ENCODE measurements at places on chromosomes 13 and 19. TPM values are rescaled to one million over a fixed set of nuclear protein-coding genes. Genes with fewer than 3 reads are reported as not detected.

NFIC gene
- 40.4 TPM for total RNA-seq

ZNF418 gene
- total RNA-seq: 1.7 TPM

ZNF93 gene
- total RNA-seq: not detected

IFI30 gene
- total RNA-seq: 20.8 TPM

ZNF793 gene
- not detected for total RNA-seq

C13orf46 gene
- total RNA-seq: 0.18 TPM

C19orf33 gene
- 701 TPM for total RNA-seq

PNMA8A gene
- total RNA-seq: 13.1 TPM

CHERP gene
- 28.3 TPM for total RNA-seq

CLEC11A gene
- 8.1 TPM for total RNA-seq

APOC4 gene
- not detected for total RNA-seq

LILRA1 gene
- total RNA-seq: not detected

MIR17HG gene
- 1.5 TPM for total RNA-seq

CBARP gene
- 4.0 TPM for total RNA-seq

CYP2S1 gene
- 32.0 TPM for total RNA-seq

COL5A3 gene
- total RNA-seq: 4.2 TPM

ZNF823 gene
- total RNA-seq: 3.1 TPM

GPC6 gene
- 6.4 TPM for total RNA-seq

C1QTNF9B gene
- total RNA-seq: not detected

JAK3 gene
- total RNA-seq: 0.27 TPM

NANOS3 gene
- 3.1 TPM for total RNA-seq

WDR87 gene
- total RNA-seq: not detected

ITGBL1 gene
- total RNA-seq: 1.7 TPM

GJB6 gene
- not detected for total RNA-seq

CLDN10 gene
- 0.22 TPM for total RNA-seq

NMRK2 gene
- not detected for total RNA-seq

NXNL1 gene
- total RNA-seq: not detected

FGF9 gene
- total RNA-seq: not detected

ZNF737 gene
- total RNA-seq: not detected

CPAMD8 gene
- not detected for total RNA-seq
